ENCODE measurements at places on chromosomes 11 and 22.

- no peak for DNase-seq
Measured at GRCh38 chr11:92272651-92273050, 48.0 kb downstream of the FAT3 start.

DNA sequence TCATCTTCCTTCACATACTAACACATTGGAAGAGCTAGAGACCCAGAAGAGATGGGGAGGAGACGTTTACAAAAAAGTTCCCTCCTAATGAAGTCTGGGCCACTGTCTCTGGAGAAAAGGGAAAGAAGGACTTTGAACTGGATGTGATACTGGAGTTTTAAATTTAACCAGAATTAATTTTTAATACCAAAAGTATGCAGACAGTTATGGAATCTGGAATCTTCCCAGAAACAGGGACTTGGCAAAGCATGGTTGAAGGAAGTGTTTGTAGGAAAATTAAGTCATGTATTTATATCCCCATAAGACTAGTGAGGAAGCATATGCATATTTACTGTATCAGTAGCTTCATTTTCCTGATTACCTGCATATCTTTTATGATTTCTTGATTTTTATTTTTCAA is 215.5 kb downstream of the TTC28 start:
- DNase-seq = no peak

- no peak for DNase-seq
Measured at GRCh38 chr22:19576460-19577421, 52.5 kb upstream of the CLDN5 start.

DNA sequence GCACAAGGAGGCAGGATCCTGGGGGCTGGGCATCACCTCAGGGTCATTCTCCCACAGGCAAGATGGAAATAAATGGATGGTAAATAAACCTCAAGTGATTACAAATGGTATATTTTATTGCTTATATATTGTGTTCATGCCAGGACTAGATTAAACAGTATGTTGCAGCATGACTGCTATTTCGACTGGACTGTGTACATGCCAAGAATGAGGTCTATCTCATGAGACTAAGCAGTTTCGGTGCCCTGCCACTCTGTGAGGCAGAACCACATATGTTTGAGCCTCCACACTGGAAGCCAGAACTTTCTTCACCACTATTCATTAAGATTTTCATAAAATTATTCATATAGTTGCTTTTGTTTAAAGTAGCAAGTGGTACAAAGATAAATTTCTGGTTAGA is 140.2 kb downstream of the DDX10 start:
- DNase-seq = no peak

GRCh38 chr22:23693979-23694680 is 3.3 kb downstream of the RGL4 start:
- DNase-seq = no peak

- no peak for DNase-seq
Measured at GRCh38 chr11:121455115-121455514, 2.3 kb upstream of the SORL1-AS1 start.

All from stimulated activated CD4-positive, alpha-beta T cell treated with anti-CD3 and anti-CD28 coated beads, Interleukin-1b, Interleukin-23, amount 100 ng/mL, for 1 hour (primary cell).